ENCODE measurements at places on chromosomes 16 and 17.

DNA sequence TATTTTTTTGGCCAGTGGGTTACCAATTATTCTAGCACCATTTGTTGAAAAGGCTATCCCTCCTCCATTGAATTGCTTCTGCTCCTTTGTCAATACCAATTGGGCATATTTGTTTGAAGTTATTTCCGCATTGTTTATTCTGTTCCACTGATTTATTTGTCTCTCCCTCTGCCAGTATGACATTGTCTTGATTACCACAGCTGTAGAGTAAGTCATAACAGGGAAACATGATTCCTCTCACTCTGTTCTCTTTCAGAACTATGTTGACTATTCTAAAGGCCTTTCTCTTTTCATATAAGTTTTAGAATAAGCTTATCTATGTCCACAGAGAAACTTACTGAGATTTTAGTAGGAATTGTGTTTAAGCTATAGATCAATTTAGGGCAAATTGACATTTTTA lies 94.3 kb downstream of the MAP2K6 start:
- no peak for DNase-seq

DNA sequence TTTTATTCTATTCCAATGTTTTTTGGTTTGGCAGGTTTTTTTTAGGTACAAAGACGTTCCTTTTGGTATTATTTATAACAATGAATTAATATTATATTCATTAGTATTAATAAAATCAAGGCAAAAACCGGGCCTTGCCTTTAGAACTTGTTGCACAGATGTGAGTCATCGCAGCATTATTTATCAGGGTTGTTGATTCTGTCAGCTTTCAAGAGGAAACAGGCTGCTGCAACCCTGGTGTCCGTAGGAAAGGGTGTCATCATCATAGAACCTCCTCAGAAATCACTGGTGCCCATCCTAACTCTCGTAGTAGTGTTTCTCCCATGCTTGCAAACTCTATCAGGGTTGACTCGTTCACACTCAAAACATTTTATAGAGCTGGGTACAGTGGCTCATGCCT lies 10.2 kb upstream of the LRRC37B start:
- DNase-seq = no peak

GRCh38 chr17:14318109-14318917 lies 17.4 kb downstream of the HS3ST3B1 start:
- DNase-seq = no peak

- DNase-seq = no peak
These were observed 4.2 kb downstream of the HID1 start for GRCh38 chr17:74968361-74968780.

GRCh38 chr17:42049834-42050392 lies 488 bp downstream of the C17orf113 start:
- DNase-seq = no peak

DNA sequence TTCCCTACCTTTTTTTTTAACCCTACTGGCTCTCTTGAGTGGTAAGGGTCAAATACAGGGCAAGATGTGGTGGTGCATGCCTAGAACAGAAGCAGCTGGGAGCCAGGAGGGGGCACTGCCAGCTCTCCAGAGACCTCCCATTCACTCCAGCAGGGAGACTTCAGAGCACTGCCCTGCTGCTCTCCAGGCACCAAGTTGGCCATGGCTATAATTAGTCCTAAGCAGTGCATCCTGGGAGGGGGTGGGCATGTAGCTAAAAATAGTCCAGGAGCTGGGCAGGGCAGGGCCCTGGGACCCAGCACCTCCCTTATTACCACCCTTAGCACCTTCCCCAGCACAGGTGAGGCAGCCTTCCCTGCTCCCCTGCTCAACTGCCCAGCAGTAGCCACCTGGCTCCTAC lies 3.5 kb downstream of the CORO6 start:
- no peak for DNase-seq

GRCh38 chr17:58427807-58428206 lies 10.5 kb upstream of the RNF43 start:
- no peak for DNase-seq
